ENCODE measurements at places on chromosomes 3 and 15.

DNA sequence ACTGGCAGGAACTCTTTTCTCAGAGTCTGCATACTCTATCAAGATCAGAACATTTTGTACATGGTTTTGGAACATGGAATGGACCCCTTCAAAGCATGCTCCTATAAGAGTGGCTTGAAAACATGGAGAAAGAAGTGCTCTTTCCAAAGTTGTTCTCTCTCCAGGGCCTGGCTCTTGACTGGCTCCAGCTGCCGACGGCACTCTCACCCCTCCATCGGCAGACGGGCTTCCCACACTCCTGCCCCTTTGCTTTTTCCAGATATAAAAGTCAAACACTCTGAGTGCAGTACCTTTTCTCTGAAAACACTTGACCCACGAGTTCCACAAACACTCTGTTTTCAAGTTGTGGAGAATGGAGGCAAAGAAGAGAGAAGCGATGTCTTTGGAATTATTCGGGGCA is 72.5 kb upstream of the ONECUT1 start:
- no peak for DNase-seq

DNA sequence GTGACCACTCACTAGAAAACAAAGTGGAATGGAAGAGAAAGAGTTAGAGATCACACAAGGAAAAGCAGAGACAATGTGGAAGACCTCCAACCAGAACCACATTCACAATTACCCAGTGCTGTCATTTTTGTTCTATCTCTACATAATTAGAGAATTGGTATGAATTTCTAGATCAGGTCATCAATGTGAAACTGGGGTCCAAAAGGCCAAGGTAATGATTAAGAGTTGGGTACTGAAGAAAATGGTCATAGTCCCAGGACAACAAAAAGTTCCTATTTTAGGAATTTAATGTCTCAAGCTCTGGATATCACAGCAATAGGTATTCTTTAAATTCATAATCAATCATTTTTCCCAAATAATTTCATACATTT is 84.7 kb upstream of the PPIB start:
- DNase-seq = no peak

DNA sequence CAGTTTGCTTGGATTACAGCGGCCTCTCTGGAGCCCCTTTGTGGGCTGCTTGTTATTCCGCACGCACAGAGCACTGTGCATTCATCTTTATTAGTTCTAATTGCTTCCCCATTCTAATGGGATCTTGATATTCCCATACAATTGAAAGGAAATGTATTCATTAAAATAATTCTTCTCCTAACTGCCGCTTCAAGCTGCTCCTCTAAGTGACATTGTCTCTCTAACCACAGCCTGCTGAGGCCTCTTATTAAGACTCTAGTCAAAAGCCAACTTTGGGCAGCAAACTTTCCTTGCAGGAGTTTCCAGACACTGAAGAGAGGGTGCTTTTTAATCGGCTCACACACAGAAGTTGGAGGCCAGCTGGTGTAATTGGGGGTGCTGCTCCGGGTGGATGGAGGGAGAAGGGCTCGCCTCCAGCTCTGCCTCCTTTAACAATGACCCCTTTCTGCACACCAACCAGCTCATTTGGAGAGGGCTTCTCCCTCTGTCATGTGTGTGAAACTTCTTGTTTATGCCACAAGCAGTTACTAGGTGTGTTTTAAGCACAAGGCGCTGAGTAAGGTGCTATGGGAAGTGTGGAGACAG is 5.6 kb upstream of the MAGEF1 start:
- DNase-seq = peak; percentile 32

GRCh38 chr3:126551839-126552687 is 6.7 kb downstream of the C3orf22 start:
- DNase-seq = no peak

GRCh38 chr15:98983334-98983733 is 24.3 kb downstream of the PGPEP1L start:
- no peak for DNase-seq

DNA sequence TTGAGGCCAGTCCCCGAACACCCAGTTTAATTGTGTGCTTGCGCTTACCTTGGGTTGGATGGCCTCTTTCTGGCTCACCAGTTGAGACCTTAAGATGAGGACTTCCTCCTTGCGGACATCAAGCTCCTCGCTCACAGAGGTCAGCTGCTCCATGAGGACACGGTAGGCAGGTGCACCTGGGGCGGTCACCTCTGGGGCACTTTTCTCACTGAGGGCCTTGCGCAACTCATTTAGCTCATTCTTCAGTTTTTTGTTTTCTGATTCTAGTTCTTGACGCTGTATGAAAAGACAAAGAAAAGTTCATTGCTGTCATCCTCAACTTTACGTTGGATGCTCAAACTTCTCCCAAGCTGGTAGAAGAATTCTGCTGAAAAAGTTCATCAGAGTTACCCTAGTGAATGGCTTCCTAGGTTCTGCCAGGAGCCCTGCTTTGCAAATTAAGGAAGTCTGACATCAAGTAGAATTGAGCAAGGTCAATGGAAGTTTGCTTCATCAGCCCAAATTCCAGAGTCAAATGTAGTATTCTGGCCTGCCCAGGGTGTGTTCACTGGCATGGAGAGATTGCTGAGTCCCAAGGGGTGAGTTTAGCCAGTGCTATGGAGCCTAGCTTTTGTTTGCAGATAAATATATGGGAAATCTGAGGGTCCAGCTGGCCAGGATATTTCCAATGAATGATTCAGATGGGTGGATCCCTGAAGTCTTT is 55.8 kb upstream of the MYO5C start:
- DNase-seq = no peak

- DNase-seq = no peak
These were observed 199.4 kb upstream of the STRIT1 start for GRCh38 chr3:155492841-155493240.
